ENCODE measurements at places on chromosomes 11 and 22. TPM values are rescaled to one million over a fixed set of nuclear protein-coding genes. Genes with fewer than 3 reads are reported as not detected.

MIAT gene
- 37.8 TPM for total RNA-seq

SPTBN2 gene
- 0.25 TPM for total RNA-seq

KCNJ11 gene
- total RNA-seq, result 1.2 TPM

WEE1 gene
- total RNA-seq, result 60.5 TPM

TEX54 gene
- not detected for total RNA-seq

PPFIBP2 gene
- total RNA-seq, result 34.7 TPM

PGA5 gene
- total RNA-seq, result not detected

ZNF202 gene
- total RNA-seq, result 11.2 TPM

OR52I2 gene
- not detected for total RNA-seq

TMEM45B gene
- total RNA-seq, result 0.84 TPM

RIMBP3C gene
- total RNA-seq, result 0.92 TPM

LARGE2 gene
- total RNA-seq, result 0.44 TPM

TCP11L1 gene
- 14.7 TPM for total RNA-seq

DGAT2 gene
- total RNA-seq, result 0.77 TPM

OR52N4 gene
- total RNA-seq, result 0.89 TPM

TMPRSS5 gene
- total RNA-seq, result 0.52 TPM

OR8D4 gene
- total RNA-seq, result not detected

SPDYC gene
- total RNA-seq, result not detected

CBLIF gene
- not detected for total RNA-seq

ZNF215 gene
- 1.4 TPM for total RNA-seq

TMA7B gene
- total RNA-seq, result 5.4 TPM

APOBEC3A gene
- not detected for total RNA-seq

MYEOV gene
- not detected for total RNA-seq

PKNOX2 gene
- total RNA-seq, result not detected

SLC3A2 gene
- 153 TPM for total RNA-seq

BTG4 gene
- total RNA-seq, result not detected

PLA2G3 gene
- total RNA-seq, result not detected

DYNC2H1 gene
- total RNA-seq, result 1.3 TPM

FAT3 gene
- total RNA-seq, result not detected

MS4A6A gene
- not detected for total RNA-seq

ACRV1 gene
- not detected for total RNA-seq

OSM gene
- 74.7 TPM for total RNA-seq

OR4A5 gene
- not detected for total RNA-seq

HBE1 gene
- total RNA-seq, result not detected

VWA5A gene
- total RNA-seq, result 6.7 TPM

PLXNB2 gene
- total RNA-seq, result 10.7 TPM

MMP12 gene
- not detected for total RNA-seq

ANKK1 gene
- 0.15 TPM for total RNA-seq

ANO5 gene
- 0.12 TPM for total RNA-seq

CCDC73 gene
- total RNA-seq, result not detected

MISFA gene
- total RNA-seq, result 0.67 TPM

SLC17A6 gene
- total RNA-seq, result not detected

TRPM5 gene
- total RNA-seq, result 0.07 TPM

Measured in activated CD4-positive, alpha-beta T cell treated with anti-CD3 and anti-CD28 coated beads, Interleukin-2, amount 10 ng/mL, durations not matched to agents 7 days and 5 days (primary cell).